ENCODE measurements at places on chromosomes 7 and 10.

DNA sequence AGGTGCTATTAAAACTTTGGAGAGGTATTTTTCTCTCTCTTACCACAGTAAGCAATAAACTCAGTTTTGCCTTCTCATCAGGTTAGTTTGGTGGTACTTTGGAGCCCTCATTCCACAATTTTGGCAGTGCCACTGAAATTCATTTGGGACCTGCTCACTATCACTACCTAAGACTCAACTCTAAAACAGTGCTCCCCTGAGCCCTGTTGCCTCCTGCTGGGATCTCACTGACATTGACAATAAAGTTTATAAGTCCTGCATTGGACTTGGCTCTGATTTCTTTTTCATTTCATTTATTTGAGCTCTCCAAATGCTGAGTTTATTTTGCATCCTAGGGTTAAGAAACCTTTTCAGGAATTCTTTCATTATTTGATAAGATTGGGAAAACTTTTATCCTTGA lies 130.8 kb upstream of the HPS1 start:
- DNase-seq = no peak

- no peak for DNase-seq
These were observed 596.0 kb upstream of the FOXK1 start for GRCh38 chr7:4085937-4086691.

- DNase-seq = no peak
These were observed 195.4 kb upstream of the GHITM start for GRCh38 chr10:83943920-83944319.

DNA sequence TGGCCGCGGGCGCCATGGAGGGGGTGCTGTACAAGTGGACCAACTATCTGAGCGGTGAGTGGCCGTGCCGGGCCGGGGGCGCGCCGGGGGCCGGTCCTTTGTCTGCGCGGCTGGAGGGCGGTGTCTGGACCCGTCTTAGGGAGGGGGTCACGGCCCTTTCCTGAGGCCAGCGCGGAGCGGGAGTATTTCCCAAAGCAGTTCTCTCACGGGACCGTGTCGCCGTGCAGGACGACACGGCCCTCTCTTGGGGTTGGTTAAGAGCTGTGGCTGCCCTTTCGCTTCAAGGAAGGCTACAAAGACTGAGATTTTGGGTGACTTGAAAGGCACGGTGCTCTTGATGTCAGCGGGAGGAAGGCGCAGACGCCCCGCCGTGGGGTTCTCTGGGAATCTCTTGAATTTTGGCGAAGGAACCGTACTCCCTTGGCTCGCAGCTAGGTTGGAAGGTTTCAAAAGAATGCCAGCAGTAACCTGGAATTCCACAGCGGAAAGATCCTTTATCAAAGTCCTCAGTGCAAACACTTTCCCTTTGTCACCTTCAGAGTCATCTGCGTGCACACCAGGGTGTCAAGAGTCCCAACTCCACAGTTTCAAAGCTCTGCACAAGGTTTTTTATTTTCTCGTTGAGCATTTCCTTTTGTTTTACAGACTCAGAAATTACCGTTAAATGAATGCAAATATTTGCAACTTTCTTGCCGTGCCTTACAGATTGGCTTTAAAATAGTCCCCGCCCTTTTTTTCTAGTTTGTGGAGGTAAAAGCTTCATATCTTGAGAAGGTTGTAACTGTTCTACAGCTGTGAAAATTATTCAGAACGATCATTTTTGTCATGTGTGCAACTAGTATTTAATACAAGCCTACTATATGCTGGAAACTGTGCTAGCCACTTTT lies 780 bp downstream of the PLEKHA8 start:
- DNase-seq = peak; percentile 30

DNA sequence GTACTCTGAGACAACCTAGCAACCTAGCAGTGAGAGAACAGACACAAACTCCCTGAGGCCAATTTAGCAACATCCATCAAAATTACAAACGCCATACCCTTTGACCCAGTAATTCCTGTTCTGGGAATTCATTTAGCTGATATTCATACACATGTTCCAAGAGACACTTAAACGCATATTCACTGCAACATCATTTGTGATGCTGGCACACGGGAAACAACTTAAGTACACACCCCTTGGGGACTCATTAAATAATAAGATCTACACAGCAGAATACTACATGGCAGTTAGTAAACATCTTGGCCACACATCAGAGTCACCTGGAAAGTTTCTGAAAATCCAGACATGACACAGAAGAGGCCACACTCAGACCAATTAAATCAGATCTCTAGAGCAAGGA lies 17.6 kb downstream of the NUDCD3 start:
- no peak for DNase-seq

GRCh38 chr10:62018131-62018911 lies 116.8 kb downstream of the ARID5B start:
- no peak for DNase-seq

DNA sequence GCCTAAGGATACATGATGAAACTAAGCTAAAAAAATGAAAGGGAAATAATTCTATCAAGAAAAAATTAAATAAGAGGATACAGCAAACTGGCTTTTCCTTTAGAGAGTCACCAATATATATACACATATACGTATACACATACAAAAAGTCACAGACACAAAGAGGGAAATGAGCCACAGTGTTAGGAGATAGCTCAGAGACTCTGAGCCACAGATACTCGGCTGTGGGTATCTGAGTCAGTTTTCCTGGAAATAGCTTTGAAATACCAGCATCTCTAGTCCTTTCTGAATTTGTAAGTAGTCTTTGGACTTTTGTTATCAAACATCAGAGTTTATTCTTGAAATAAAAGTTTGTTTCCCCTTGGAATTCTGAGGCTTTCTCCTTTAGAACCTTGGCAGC lies 111.8 kb downstream of the TBXAS1 start:
- DNase-seq = no peak

DNA sequence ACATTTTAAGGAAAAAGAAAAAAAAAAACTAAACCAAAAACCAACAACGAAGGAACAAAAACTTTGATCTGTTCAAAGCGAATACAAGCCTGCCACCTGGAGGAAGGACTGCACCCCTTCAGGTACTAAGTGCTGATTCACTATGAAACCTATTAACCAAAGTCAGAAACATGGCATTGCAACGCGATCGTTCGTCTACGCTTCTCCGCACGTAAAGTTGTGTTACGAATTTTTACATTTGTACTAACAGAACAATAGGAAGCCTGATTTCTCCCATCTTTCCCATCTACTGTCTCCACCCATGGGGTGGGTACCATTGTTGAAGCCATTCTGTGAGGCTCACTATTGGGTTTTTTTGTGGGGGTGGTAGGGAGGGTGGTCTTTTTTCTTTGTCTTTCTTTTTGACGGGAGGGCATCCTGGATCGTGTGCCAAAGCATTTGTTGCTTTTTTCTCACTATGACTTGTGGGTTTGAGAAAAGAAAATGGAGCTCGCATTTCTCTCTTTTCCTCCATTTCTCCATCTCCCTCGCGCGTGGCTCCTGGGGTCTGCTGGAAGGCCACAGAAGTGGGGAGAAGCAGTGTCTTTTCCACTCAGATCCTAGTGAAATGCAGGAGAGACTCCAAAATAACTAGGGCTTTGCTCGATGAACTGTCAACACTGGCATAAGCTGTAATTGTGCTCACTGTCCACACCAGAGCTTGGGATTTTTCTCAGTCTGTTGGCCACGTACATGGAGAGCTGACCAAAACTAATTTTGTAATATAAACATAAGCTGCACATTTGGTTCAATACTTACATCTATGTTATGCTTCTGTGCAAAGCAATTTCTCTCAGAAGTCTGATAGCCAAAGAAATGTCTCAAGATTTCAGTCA lies 100.9 kb upstream of the YAE1 start:
- peak; percentile 8 for DNase-seq

DNA sequence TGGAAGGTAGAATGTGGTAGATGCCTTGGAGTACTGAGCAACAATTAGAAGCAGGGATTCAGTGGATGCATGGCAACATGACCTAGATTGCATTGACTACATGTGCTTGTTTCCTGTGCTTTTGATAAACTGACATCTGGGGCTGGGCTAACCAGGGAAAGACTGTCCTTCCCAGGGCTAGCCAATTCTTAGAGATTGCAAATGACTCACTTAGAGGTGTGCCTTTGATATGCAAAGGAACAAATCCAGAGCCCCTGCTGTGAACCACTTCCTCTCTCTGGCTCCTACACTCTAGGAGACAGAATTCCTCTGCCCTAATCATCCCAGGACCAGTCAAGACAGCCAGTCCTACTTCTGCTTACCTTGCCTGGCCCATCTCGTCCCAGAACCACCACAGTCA lies 651.5 kb downstream of the LRMDA start:
- DNase-seq = no peak

DNA sequence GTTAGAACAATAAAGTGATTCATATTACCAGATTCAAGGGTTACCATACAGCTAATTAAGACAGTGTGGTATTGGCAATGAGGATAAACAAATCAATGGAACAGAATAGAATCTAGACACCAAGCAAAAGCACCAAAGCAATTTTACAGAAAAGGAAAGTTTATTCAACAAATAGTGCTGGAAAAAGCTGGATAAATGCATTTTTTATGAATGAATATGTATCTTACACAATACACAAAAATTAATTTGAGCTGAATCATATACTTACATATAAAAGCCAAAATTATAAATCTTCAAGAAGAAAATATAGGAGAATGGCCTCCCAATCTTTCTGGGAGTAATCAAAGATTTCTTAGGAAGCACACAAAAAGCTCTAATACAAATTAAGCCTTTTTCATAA lies 220.4 kb upstream of the PTN start:
- no peak for DNase-seq

DNA sequence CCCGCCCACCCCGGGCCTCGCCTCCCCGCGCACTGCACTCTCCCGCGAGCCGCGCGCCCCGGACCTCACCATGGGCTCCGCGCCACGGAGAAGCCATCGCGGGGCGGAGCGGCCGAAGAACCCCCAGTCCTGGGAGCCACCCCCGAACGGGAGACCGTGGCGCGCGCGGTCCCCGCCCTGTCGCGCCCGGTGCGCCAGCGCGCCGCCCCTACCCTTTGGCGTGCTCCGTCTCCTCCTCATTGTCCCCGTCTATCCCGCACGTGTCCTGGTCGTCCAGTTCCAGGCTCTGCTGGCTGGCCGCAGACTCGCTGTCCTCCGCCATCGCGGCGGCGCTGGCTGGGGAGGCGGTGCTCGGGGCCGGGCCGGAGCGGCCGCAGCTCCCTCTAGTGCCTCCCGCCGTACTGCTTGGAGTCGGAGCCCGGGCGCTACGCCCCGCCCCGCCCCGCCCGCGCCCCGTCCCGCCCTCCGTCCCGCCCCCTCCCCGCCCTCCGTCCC lies at the start of gene NMT2:
Gene NMT2, minus strand, starts transcription at position 403 of the 495 bp plus-strand sequence. Its CDS starts 81 bp downstream, at position 322.
- DNase-seq = no peak

DNA sequence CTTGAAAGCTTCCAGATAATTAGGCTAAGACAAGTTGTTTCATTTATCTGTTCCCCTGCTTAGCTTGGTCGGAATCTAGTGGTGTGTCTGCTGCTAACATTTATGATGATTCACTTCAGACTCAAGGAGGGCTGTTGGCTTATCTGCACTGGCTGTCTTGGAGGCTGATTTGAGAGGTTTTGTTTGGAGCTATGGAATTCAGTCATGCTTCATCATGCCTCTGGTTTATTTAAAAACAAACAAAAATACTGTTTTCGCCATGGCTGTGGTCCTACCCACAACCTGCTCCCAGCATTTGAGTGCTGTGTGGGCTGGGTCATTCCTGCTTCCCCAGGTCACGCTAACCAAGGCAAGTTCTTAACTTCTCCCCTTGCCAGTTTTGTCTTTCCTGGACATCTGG lies 11.7 kb upstream of the ARPC1B start:
- no peak for DNase-seq

DNA sequence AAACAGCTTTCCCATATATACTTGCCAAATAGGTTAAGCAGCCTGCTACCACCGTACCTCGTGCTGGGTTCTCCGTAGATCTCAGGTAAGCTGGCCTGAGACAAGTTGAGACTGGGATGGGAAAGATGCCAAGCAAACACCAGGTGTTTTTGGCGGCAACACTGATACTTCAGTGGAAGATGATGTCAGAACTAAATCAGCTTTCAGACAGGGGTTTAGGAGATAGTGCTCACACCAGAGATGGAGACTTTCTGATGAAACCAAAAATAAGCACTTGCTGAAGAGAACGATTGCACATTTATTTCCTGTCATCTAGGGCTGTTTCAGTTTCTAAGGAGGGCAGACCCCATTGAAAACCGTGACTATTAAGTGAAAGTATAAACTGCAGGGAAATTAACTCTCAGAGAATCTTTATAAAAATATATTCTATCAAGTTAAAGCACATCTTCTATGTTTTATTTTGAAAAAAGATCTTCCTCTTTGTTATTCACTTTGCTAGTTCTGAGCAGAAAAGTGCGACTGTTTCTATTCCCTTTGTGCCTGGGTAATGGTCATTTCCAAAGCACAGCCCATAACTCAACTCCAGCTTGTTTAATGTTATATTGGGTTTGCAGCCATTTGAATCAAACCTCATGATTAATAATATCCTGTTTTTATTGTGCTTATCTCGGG lies 149.9 kb downstream of the CPED1 start:
- DNase-seq = no peak

GRCh38 chr10:75717126-75717916 lies 285.9 kb downstream of the LRMDA start:
- no peak for DNase-seq

DNA sequence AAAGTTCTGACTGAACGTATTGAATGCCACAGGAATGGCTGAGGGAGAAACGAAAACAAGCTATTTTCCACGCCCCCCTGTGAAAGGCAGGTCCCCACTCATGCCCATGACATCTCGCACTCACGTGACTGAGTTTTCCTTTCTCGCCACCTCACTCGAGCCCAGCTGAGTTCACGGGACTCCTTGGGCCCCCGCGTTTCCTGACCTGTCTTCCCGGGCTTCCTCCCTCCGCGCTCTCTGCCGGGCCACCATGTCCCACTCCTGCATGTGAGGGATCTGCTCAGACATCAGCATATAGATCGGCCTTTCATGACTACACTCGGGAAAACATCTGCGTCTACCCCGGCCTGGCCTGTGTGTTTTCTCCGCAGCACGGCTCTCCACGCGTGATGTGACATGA lies 226.0 kb upstream of the ADARB2 start:
- no peak for DNase-seq

GRCh38 chr7:31887006-31887405 lies 183.2 kb downstream of the PDE1C start:
- no peak for DNase-seq

GRCh38 chr10:70695241-70696030 lies 23.1 kb downstream of the ADAMTS14 start:
- DNase-seq = no peak

Data from inflammatory macrophage treated with lipopolysaccharide for 1 hour (primary cell).